ENCODE measurements at places on chromosomes 11 and 22. TPM values are rescaled to one million over a fixed set of nuclear protein-coding genes. Genes with fewer than 3 reads are reported as not detected.
A peak's percentile ranks its signal among the peaks of the same experiment; 100 is the strongest.

LRRC56 gene
- not detected for total RNA-seq

NCAM1 gene
- total RNA-seq, result 1.8 TPM

SAA4 gene
- total RNA-seq, result 876 TPM

DNA sequence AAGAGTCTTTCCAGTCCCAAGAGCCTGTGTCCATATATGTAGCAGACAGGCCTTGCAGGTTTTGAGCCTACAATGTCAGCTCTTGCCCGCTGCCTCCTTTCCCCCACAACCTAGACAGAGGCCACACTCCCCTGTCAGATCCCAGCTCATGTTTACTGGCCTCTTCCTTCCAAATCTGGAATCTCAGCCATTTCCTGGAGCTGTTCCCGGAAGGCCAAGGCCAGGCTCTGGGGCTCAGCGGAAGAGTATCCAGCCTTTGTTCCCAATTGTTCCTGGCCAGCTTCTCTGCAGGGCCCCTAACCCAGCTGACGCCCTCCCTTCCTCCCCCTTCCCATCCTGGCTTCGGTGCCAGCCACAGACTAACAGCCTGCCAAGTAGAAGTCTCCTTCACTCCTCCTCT, 1.0 kb upstream of the ROBO4 start:
- DNase-seq, result no peak
- no peaks in the 10 kb centered on the region for H3K27me3 ChIP-seq
- H3K4me3 ChIP-seq, result no peak overlapping the region
- H3K27ac ChIP-seq, result peak overlapping the region; percentile 41
- no peaks in the 10 kb centered on the region for H3K4me1 ChIP-seq

LDHAL6A gene
- total RNA-seq, result not detected

AQP11 gene
- total RNA-seq, result 9.8 TPM

SMTNL1 gene
- total RNA-seq, result not detected

TRIM29 gene
- 1.1 TPM for total RNA-seq

XKR3 gene
- total RNA-seq, result not detected

Measured in right lobe of liver (tissue), 6 donors.